PC-9 (cell line): ENCODE measurements at places on chromosomes 13 and 19. TPM values are rescaled to one million over a fixed set of nuclear protein-coding genes. Genes with fewer than 3 reads are reported as not detected.

STOML3 gene
- not detected in 2 replicates for total RNA-seq

DNA sequence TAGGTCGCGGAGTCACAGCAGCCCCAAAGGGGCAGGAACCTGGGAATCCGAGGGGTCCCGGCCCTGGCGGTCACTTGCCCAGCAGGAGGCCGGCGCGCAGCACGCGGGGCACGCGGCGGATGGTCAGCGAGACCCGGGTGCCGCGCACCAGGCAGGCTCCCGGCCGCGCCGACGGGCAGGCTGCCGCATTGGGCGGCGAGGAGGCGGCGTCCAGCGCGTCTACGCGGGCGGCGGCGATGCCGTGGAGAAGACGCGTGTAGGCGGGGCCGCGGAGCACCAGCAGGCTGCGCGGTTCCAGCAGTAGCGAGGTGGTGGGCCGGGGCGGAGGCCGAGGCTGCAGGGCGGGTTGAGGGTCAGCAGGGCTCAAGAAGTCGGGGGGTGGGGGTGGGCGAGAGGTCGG is 607 bp upstream of the SYNE4 start:
- DNase-seq = peak; percentile 65

C19orf18 gene
- total RNA-seq = not detected in 2 replicates

DNA sequence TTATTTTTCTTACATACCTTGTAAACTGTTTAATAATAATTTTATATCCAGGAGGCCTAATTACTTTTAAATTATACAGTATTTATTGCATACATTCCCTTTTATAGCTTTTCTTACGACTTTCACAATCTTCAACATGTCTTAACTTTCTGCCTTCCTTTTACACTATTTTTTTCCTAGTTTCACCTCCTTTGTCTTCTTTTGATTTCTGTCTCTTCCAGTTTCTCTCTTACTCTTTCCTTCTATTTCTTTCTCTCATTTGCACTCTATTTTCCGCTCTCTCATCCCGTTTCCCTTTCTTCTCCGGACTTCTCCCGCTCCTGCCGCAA is 11.5 kb downstream of the ZNF552 start:
- DNase-seq = no peak

- no peak for DNase-seq
Observed at GRCh38 chr13:82220641-82221040, 1661.6 kb downstream of the SLITRK1 start.

DNA sequence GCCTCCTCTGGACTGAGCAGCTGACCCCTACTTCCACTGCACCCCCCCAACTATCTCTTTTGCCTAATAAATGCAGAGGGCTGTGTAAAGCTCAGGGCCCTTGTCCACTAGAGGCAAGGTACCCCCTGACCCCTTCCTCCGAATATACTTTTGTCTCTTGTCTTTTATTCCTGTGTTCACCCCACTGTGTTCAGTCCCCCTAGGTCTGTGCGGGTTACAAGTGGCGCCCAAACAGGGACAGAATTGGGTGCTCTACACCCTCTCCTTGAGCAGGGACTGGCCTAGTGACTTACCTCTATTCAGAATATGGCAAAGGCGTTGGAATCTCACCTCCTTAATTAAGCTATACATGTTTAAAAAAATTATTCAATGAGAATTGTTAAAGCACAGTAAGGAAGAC is 15.0 kb downstream of the ZNF350 start:
- no peak for DNase-seq

DNA sequence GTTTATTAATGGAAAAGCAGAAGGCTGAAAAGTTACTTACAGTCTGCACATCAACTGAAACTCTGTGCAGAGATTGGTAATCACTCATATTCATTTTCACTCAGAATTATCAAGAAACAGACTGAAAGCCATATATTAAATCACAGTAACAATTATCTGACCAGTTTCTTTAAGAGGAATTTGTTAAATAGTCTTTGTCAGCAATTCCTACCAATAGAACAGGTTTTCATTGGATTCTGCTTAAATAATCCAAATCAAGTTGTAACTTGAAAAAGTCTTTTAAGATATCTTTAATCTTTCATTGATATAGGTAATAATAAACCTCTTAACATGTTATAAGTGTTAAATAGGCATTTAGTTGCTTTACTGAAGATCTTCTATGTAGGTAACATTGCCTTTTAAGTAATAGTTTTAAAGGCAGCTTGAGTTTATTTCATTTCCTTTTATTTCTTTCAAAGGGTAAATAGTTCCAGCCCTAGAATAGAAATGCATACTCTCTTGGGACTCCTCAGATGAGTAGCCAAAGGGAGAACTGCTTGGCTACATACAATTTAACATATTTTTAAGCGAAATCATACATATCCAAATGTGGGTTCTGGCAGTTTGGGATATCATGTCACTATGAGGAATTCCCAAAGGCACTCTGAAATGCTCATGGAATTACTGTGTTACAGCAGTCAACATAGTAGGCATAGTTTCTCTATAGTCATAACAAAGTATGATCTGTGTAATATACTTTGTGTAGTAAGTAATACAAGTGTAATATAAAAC is 326.0 kb upstream of the SPRY2 start:
- DNase-seq = no peak

GRCh38 chr19:12872941-12873890 is 8.0 kb downstream of the DNASE2 start:
- DNase-seq = peak; percentile 70

- no peak for DNase-seq
Observed at GRCh38 chr19:29399804-29400203, 126.0 kb upstream of the VSTM2B start.

DNA sequence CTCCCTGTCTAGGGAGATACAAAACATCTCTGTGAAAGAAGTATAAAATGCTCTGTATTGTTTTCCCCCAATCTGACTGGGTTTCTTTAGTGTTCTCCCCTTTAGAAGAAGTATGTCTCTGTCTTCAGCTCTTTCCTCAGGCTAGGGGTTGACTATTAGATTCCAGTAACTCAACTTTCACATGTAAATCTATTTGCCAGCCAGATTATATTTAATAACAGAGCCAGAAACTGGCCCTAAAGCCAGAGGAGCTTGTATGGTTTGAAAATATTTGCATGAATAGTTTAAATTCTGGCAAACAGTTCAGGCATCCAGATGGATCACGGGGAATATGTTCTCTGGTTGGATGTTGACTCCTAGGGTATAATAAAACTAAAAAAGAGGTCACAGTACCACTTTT is 22.3 kb upstream of the CYSLTR2 start:
- no peak for DNase-seq

CDX2 gene
- total RNA-seq = not detected in 2 replicates

GRCh38 chr19:17037184-17037583 is 10.6 kb upstream of the CPAMD8 start:
- no peak for DNase-seq

TJP3 gene
- 56.8 and 71.5 TPM in 2 replicates for total RNA-seq

GPC6 gene
- total RNA-seq = not detected in 2 replicates
